ENCODE measurements at places on chromosomes 2 and 18. TPM values are rescaled to one million over a fixed set of nuclear protein-coding genes. Genes with fewer than 3 reads are reported as not detected.

Gene FHOD3
- total RNA-seq: not detected

Gene CCDC121
- total RNA-seq: 1.00 TPM

Gene ALPP
- total RNA-seq: not detected

DNA sequence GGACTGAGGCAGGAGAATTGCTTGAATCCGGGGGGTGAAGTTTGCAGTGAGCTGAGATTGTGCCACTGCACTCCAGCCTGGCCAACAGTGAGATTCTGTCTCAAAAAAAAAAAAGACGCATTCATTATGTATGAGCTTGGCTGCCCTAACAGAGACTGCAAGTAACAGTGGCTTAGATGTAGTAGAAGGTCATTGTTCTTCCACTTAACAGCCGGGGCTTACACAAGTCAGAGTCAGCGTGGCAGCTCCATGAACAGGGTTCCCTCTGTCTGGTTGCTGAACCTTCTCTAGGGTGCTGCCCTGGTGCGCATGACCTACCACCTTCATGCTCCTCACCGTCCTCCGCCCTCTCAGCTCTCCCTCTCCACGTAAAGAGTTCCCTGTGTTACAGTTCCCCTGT, 49.1 kb upstream of the IGFBP2 start:
- no peak for DNase-seq

GRCh38 chr2:217326238-217327022, 466.6 kb upstream of the TNP1 start:
- no peak for DNase-seq

DNA sequence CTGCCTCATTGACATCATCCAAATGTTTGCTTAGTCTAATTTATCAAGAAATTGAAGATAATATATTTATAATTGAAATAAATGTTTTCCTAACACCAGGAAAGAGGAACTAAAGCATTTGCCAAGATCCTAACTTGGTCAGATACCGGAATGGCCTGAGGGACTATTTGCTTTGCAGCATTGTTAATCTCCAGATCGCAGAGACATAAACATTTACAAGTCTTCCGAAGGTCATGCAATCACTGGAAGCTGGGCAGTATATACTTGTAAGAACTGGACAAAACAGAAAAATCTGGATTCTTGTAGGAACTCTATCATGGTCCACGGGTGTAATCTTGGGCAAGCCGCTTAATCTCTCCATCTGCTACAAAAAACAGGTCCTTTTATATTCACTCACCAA, 42.2 kb downstream of the CYBRD1 start:
- no peak for DNase-seq

GRCh38 chr2:232976666-232977437, 36.2 kb downstream of the NGEF start:
- DNase-seq: no peak

- no peak for DNase-seq
Measured at GRCh38 chr2:239372835-239373234, 28.0 kb downstream of the HDAC4 start.

GRCh38 chr2:159054985-159055384, 86.5 kb downstream of the TANC1 start:
- no peak for DNase-seq

DNA sequence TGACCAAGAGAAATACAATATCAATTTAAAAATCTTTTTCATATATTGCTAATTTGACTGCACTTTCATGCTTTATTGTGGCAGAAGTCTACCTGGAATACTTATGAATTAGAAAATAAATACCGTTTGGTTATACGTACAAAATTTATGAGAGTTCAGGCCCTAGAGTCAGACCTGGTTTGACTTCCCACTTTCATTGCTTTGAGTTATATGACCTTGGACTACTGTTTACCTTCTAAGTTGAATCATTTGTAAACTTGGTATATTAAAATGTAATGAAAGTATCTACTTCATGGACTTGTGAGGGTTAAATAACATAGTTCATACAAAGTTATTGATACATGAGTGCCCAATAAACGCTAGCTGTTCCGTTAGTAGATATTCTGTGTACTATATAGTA, 12.0 kb downstream of the VAPA start:
- no peak for DNase-seq

Measured in activated CD4-positive, alpha-beta T cell treated with anti-CD3 and anti-CD28 coated beads, Interleukin-2, amount 10 ng/mL, durations not matched to agents 7 days and 5 days (primary cell).